ENCODE measurements at places on chromosomes 1 and 21.

GRCh38 chr21:41043014-41043413 lies 124.9 kb upstream of the BACE2 start:
- DNase-seq: no peak

GRCh38 chr21:15094706-15095105 lies 29.9 kb upstream of the NRIP1 start:
- no peak for DNase-seq

- no peak for DNase-seq
Measured at GRCh38 chr1:97907886-97908285, 12.9 kb downstream of the DPYD start.

GRCh38 chr1:48677306-48678287 lies 99.1 kb downstream of the BEND5 start:
- peak; percentile 69 for DNase-seq

GRCh38 chr1:188782220-188782841 lies 1695.3 kb downstream of the BRINP3 start:
- DNase-seq: no peak

DNA sequence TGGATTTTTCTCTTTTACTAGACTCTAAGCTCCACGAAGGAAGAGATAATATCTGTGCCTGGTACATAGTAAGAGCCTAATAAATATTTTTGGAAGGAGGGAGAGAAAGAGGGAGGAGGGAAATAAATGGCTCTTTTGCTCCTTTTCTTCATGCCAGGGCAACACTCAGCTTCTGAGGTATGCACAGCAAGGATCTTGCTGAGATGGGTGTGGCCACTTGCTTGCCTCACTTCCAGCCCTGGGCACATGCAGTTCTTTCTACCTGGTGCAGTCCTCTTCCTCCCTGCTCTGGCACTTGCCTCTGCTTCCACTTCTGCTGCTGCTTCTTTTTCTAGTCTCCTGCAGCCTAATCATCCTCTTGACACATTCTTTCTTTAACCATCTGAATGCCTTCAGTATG lies 148.1 kb downstream of the FGGY start:
- DNase-seq: no peak

DNA sequence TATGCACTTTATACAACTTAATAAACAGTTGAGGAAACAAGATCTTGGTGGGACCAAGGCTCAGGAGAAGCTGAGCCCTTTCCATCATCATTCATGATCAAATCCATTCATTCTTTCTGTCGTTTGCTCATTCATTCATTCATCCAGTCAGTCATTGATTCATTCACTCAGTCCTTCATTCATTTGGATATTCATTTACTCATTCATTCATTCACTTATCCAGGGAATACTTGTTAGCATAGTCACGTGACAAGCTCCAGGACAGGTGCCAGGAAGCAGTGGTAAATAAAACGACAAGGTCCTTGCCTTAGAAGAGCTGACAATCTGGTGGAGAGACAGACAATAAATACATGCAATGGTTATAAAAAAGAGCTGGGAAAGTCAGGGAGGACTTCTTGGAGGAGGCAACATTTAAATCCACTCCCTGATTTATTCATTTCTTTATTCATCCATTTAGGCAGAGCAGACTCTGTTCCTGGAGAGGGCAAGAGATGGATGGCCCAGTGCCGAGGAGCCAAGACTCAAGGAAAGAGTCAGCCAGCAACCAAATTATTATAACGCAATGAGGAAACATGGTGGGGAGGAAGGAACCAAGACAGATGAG lies 74.1 kb upstream of the CASZ1 start:
- no peak for DNase-seq

GRCh38 chr21:23809573-23809972 lies 1797.7 kb downstream of the MRPL39 start:
- DNase-seq: no peak

- no peak for DNase-seq
Measured at GRCh38 chr1:45397285-45397684, 57.0 kb upstream of the MUTYH start.

- no peak for DNase-seq
Measured at GRCh38 chr21:41770901-41771624, 4.2 kb upstream of the RIPK4 start.

- DNase-seq: no peak
Measured at GRCh38 chr21:45322960-45323461, 35.3 kb upstream of the POFUT2 start.

- peak; percentile 86 for DNase-seq
Measured at GRCh38 chr21:36028127-36029069, 31.9 kb downstream of the SETD4 start.

GRCh38 chr1:188295157-188295556 lies 1466.4 kb downstream of the PLA2G4A start:
- no peak for DNase-seq

DNA sequence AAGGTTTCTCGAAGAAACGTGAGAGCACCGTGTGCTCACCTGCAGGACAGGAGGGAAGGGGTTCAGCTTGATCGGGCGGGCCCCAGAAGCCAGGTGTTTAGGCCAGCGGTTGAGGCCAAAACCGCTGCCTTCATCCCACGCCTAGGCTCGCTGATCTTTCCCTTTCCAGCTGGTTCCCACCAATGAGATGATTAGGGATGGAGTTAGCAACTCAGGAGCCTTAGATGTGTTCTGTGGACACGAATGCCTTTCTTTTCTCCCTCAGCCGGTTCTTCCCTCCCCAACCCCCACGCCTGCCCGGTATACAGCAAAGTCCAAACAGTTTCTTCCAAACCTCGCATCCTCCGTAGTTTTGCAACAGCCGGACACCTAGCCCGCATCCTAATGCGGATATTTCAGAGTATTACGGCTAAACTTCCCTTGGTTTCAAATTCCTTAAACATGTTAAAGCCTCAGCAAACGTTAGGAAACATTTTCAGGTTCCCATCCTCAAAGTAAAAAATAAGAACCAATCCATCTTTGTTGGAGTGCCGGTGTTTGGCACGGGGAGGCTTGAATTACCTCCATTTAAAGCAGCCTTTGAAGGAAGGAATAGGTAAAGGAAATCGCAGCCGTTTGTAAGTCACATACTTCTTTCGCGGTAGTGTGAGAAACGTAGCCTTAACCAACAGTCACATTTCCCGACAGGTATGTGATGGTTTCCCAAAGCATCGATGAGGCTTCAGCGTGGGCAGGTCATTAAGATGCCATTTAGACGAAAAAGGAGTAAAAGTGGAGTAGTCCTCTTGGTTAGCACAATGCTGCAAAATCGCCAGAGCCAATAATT lies 1.1 kb downstream of the LRRC8C start:
- no peak for DNase-seq

- DNase-seq: no peak
Measured at GRCh38 chr1:200415789-200416593, 6.2 kb upstream of the ZNF281 start.

DNA sequence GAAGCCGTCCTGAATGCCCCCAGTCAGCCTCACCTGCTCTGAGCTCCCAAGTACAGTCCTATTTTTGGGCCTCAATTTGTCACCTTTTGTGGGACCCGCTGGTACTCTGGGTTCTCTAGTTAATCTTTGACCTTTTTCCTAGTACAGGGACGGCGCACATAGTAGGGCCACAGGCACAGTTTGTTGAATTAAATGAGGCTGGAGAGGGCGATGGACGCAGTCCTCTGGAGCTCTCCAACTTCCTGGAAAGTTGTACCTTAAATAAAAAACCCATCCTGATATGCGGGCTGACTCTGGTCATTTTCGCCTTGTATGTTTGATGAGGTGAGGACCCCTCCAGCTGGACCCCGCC lies 4.8 kb downstream of the FAM110D start:
- no peak for DNase-seq

DNA sequence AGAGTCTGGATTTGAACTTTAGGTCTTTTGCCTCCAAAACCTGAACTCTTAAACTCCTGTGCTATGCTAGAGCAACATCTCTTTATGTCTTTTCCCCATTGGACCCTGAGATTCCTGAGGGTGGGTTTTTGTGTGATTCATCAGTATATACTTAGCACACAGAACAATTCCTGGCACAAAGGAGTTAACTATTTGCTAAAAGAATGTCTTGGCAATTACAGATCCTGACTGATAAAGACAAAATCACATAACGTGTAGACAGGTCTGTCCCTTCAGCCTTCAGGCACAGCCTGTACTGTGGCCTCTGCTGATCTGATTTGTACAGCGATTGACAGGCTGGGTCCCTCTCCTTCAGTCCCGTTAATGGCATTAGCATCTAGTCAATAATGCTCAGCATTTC lies 162.4 kb upstream of the BEND5 start:
- no peak for DNase-seq

DNA sequence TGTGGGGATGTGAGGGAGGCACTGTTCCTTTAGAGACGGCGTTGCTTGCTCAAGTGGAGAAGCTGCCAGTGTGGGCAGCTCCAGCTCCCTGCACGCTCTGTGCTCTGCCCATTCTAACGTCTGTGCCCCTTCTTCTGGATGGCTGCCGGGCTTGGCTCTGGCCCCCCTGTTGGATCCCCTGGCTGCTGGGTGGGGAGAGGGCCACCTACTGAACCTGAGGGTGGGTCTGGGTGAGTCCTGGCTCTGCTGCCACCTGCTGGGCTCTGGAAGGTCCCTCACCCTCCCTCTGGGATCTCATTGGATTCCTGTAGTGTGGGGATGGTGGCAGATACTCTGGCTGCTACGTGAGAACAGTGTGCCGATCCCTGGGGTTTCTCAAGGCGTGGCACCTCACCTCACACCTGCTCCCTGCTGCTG lies 5.0 kb downstream of the PFKL start:
- DNase-seq: no peak

DNA sequence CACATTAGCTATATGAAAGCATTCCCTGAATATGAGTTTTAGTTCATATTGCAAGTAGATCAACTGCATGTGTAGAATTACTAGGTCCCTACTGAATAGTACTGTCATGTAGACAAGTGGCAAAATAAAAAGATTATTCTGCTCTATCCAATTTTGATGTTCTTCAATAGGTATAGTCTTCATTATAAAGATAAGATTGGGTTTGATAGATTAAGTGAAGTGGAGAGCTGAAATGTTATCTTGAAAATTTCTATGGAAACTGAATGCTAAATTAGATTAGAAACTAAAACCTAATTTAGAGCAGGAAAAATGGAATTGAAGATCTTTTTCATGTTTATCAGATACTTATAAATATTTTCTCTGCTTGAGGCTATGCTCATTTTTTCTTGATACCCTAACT lies 1610.0 kb downstream of the BRINP3 start:
- DNase-seq: no peak

GRCh38 chr1:98478121-98478520 lies 183.4 kb upstream of the SNX7 start:
- no peak for DNase-seq

GRCh38 chr21:31604591-31605190 lies 54.8 kb upstream of the SOD1 start:
- DNase-seq: peak; percentile 85

- no peak for DNase-seq
Measured at GRCh38 chr1:112395256-112395820, 676 bp upstream of the CTTNBP2NL start.

- DNase-seq: peak; percentile 76
Measured at GRCh38 chr21:25565272-25566211, 41.7 kb downstream of the MRPL39 start.

DNA sequence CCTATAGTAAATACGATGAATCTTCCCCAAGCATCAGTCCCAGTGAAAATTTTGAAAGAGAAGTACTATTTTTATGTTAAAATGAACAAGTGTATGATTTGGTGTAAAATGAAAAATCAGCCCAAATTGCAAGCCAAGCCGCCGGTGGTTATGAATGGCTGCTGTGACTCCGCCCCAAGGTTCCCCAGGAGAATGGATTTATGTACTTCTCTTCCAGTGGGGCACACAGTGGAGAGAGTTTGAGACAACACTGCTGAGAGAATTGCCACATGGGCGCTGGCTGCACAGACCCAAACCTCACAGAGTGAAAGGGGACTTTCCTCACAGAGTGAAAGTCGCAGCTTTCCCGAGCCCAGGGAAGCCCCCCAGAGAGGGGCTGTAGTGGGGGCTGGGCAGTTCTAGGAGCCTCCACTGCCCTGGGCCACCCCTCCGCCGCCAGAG lies 24.0 kb downstream of the CDK18 start:
- DNase-seq: no peak

DNA sequence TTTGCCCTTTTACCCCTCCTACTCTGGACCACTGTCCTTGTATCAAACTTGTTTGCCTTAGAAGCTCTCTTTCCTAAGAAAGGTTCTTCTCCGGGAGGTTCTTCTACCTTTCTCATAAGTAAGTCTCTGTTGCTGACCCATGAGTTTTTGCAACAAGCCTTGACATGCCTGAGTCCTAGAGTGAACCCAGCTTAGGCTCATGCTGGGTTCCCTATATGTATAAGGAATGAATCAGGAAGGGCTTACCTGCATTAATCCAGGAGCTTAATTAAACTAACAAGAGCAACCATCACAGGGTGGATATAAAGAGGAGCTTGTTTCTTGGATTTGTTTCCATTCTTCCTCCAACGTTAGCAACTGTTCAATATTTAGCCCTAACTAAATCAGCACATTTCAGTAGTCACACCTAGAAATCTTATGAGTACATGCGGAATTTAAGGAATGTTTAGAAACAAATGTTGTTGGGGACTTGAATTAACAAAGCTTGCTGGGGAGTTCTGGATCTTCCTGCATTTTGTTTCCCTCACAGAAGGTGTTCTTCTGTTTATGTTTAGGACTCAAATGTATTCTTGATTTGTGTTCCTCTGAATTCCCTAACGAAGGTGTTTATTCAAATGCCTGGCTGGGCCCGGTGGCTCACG lies 64.3 kb upstream of the RAB3GAP2 start:
- DNase-seq: no peak

DNA sequence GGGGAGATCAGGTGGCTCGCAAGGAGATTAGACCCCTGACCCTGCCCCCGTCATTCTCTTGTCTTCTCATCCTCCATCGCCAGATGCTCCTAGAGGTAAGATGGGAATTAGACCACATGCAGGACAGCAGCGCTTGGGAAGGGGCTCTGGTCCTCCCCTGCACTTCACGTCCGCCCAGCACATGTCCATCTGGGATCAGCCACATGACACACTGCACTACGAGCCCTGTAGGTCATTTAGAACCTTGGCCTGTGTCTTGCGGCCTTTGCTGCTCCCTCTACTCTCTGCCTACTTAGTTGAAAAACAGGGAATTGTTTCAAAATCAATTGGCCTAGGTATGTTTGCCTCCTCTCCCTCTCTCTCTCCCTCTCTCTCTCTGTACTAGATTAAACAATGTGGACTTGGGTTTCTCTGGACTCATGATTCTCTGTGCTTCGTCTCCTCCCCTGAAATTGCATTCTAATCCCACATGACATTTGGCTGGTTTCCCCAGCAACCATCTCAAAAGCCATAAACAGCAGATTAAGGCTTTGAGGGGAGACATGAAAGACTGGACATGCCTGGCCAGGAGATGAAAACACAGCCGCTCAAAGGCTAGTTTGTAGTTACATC lies 3.8 kb upstream of the NCMAP start:
- DNase-seq: no peak

GRCh38 chr1:213997038-213997771 lies 9.4 kb downstream of the PROX1 start:
- DNase-seq: no peak

DNA sequence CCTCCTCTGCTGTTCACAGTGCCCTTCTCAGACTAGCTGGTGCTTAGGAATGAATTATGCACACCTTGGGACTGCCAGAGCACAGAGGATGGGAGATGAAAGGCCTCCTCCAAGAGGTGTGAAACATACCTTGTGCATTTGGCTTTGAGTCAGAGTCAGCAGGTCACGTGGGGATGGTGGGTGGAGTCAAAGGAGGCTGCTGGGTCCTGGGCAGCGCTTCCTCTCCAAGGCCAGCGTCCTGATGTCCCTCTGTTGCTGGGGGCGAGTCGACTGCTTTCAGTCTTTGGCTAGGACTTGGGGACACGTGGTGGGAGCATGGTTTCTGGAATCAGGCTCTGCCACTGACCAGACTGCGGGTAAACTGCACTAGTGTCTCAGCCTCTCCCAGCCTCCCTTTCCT lies 91.2 kb downstream of the AJAP1 start:
- DNase-seq: no peak

All from activated CD8-positive, alpha-beta memory T cell treated with anti-CD3 and anti-CD28 coated beads for 24 hours (primary cell).